ENCODE measurements at places on chromosomes 4 and X. TPM values are rescaled to one million over a fixed set of nuclear protein-coding genes. Genes with fewer than 3 reads are reported as not detected.
A peak's percentile ranks its signal among the peaks of the same experiment; 100 is the strongest.

DNA sequence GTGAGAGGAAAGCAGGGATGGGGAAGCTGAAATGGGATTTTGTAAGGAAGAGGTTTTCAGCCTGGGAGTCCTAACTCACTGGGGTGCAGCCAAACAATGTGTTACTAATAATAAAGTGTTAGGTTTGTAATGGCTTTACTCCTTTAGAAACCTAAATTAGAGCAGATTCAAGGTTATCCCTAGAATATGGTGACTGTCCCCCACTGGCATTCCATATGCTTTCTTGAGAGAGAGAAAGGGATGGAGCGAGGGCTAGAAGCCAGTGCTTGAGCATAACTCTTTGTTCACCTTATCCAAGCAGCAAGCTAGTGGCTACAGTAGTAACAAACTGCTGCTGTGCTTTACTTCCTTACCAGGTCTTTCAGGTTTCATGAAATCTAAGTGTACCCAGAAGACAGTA, 249.1 kb upstream of the PGRMC2 start:
- no peak for DNase-seq

ART3 gene
- total RNA-seq: not detected

DNA sequence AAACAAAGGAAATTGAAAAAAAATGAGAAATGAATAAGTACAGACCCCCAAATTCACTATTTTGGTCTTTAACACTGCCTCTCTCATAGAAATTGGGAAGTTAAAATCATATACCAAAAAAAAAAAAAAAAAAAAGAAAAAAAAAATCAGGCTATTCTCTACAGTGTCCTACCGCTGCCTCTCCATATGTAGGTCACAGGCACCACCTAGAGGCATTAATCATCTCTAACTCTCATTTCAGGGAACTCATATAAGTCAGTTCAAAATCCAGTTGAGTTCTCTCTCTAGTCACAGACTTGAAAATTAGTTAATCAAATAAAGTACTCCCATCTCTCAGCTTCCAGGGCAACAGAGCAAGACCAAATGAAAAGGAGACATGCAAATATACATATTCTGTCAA, 47.9 kb downstream of the COX18 start:
- peak; percentile 8 for DNase-seq

- DNase-seq: no peak
Measured at GRCh38 chr4:102593147-102593546, 92.0 kb downstream of the NFKB1 start.

DNA sequence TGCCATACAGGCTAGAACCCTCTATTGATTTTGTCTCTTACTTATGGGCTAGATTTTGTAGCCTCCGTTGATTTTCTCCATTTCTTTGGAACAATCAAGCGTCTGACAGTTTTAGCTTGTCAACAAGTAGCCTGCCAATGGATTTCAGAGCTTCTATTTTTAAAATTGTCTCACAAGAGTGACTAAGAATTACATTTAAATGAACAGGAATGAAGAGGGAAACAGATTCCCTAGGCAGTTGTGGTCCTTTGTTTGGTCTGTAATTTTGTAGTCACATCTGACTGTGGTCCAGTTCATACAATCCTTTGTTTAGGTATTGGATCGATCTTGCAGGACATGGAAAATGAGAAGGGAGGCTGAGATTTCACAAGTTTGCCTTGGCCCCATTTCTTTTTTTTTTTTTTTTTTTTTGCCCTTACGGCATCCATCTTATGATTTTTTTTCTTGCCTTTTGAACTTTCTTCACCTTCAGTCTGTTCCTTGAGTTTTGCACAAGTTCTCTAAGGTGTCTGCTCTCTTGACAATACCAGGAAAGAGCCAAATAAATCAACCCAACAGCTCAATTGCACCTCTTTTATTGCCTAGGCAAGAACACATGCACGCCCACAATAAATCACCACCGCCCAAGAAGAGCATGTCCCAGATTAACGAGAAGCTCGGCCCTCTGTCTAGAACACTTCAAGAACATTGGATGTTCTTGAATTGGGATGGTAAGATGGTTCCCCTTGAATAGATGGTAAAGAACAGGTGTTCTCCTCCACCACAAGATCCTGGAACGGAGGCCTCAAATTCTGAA, 86.5 kb upstream of the EGFL6 start:
- DNase-seq: no peak

- DNase-seq: no peak
Measured at GRCh38 chrX:107123750-107124149, 5.1 kb upstream of the RBM41 start.

TKTL2 gene
- total RNA-seq: not detected

VCX2 gene
- not detected for total RNA-seq

- no peak for DNase-seq
Measured at GRCh38 chr4:189765301-189765700, 175.4 kb upstream of the FRG1 start.

DNA sequence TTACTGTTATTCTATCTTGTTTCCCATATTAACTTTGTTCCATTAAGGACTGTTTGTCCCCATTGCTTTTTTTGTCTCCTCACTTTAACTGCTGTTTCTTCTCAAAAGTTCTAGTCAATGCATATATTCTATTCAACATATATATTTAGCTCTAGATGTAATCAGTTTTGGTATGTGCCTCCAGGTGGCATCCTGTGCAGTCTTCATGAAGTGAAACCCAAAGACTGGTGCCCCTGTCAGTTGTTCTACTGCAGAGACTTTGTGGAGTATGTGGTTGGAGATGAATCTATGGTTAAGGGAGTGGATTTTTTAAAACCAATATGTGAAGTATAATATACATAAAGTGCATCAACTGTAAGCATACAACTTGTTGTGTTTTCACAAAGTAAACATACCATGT, 57.0 kb downstream of the VAMP7 start:
- DNase-seq: no peak

RBM47 gene
- not detected for total RNA-seq

PTCHD1 gene
- total RNA-seq: not detected

ZNF711 gene
- 6.0 TPM for total RNA-seq

MYOZ2 gene
- total RNA-seq: not detected

MAOB gene
- not detected for total RNA-seq

NR0B1 gene
- total RNA-seq: not detected

PPP4R3C gene
- total RNA-seq: not detected

GRCh38 chr4:38415682-38416081, 248.3 kb upstream of the KLF3 start:
- DNase-seq: no peak

CFAP47 gene
- not detected for total RNA-seq

DNA sequence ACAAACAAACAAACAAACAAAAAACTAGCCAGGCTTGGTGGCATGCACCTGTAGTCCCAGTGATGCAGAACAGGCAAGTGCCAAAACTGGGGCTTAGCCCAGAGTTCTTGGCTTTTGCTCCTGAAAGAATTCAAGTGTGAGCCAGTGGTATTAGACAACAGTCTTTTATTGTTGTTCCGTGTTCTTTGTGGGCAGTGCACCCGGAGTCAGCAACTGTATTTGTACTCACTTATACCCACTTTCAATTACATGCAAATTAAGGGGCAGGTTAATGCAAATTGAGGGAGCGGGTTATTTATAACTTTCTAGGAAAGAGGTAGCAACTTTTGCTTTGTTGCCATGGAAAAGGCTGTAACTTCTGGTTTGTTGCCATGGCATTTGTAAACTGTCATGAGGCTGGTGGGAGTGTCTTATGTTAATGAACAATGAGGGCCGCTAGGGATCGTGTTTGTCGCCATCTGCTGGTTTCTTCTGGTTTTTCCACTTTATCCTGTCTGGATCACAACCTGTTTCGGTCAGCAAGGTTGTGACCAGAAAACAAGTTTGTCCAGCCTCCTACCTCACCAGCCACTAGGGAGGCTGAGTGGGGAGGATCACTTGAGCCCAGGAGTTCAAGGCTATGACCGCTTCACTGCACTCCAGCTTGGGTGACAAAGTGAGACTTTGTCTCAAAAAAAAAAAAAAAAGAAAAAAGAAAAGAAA, 88.8 kb upstream of the ESX1 start:
- peak; percentile 60 for DNase-seq

- peak; percentile 55 for DNase-seq
Measured at GRCh38 chrX:154136627-154137161, 7.3 kb upstream of the OPN1LW start.

DNA sequence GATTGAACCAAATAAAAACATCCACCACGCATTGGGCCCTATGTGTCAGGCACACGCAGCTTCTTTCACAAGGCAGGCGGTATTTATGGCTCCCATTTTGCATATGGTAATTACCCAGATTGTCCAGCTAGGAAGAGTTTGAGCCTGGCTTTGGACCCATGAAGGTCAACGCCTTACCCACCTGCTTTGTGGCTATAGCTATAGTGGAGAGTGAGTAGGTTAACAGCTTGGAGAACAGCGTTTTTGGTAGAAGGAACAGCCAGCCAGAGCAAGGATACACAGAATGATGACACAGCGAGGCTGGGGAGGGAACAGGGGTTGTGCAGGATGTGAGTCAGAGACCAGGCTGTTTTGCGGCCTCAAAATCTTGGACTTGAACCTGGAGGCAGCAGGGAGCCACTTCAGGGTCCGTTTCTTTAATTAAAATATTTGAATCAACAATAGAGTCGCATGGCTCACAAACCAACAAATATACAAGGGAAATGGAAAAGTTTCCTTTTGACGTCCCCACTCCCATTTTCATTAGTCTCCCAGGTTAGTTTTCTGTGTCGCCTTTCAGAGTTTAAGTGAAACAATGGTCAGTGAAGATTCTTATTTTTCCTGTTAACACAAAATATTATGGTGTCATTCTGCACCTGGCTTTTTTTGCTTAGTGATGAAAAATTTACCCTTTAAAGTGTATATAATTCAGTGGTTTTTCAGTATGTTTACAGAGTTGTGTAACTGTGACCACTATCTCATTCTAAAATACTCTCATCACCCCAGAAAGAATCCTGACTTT, 118.2 kb upstream of the STX18 start:
- DNase-seq: no peak

AWAT2 gene
- not detected for total RNA-seq

GRCh38 chrX:1582686-1583437, 8.5 kb upstream of the AKAP17A start:
- DNase-seq: no peak

DNA sequence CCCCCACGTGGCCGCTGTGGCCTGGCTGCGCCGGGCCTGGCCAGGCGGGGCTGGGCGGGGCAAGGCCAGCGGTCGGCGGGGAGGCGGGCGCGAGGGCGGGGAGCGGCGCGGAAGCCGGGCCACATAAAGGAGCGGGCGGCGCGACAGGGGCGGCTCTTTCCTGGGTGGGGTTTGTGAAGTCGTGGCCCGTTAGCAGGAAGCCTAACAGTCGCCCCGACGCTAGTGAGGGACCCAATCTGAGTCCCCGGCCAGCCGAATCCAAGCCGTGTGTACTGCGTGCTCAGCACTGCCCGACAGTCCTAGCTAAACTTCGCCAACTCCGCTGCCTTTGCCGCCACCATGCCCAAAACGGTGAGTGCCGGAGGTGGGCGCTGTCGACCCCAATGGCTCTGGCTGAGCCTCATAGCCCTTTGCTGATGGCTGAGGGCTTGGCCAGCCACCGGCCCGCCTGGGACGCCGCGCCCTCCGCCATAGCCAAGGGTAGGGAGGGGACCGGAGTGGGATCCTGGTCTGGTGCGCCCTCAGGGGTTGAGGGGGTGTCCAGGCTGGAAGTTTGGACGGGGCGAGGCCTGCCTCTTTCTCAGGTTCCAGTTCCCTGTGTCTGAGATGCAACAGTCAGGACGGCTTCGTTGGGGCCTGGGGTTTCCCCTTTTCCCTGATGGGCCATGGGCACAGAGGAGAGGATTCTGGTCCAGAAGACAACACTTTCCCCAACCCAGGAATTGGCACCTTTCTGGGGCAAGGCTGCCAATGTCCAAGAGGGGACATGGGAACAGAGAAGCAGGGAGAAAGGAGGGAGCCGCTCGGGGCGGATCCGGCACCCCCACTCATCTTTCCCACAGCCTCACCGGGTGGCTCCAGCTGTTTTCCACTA, at the start of gene MSN:
Gene MSN (plus strand): TSS at position 152 of the 874 bp plus-strand sequence. CDS start 188 bp downstream, at position 340.
- peak; percentile 83 for DNase-seq

- DNase-seq: no peak
Measured at GRCh38 chrX:141455103-141455502, 129.4 kb downstream of the SPANXA1 start.

GRCh38 chr4:124065936-124066335, 646.6 kb downstream of the ANKRD50 start:
- DNase-seq: no peak

DNA sequence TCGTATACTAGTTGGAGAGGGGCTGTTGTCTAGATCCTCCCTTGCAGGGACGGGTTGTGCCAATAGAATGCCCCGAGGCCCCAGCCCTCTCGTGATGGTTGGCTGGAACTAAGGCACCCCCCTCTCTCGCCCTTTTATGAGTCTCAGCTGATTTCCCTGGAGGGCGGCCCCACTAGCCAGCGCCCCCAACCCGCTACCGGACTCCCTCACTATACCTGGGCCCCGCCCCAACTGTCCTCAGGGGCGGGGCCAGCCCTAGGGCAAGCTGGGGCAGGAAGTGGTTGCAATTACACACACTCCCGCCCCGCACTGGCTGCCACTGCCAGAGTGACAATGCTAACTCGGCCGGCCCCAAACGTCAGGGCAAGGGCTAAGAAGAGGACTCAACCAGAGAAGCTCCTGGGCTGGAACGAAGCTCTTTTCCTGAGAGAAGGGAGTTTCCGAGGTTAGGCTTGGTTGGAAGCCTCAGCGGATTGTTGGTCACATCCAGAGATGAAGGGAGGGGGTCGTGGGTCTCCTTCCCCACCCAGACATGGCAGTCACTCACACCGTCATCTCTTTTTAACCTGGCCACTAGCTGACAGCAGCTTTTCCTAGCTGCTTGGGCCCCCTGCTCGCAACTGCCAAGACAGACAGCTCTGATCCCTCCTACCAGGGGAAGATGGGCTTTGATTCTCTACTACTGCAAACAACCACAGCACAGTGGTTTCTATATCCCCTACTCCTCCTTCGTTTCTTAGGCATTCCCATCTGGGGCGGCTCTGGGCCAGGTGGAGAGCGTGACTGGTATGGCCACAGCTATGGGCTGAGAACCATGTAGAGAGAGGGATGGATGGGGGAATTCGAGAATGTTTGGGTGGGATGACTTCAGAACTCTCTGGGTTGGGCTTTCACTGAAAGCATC, 21.0 kb upstream of the BCORL1 start:
- DNase-seq: peak; percentile 62

GRCh38 chr4:7344636-7345155, 90.0 kb downstream of the PSAPL1 start:
- DNase-seq: no peak

DNA sequence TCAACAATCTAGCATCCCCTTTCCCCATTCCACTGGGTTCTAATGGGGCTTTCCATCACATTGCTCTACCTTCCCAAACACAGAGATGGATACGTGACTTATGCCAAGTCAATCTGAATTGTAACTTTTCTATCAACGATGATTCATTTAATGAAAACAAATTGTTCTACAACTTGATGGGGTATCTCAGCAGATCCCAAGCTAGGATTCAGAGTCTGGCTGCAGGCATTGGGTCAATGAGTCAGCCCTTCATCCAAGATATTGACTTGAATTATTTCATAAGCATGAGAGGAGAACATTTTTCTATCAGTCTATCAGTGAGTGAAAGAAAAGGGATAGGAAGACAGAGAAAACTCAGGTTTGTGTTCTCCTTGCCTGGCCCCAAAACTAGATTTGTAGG, 15.0 kb upstream of the HPGDS start:
- no peak for DNase-seq

GRCh38 chr4:176981074-176981473, 188.4 kb upstream of the VEGFC start:
- no peak for DNase-seq

MAGEC1 gene
- not detected for total RNA-seq

All from CD8-positive, alpha-beta T cell (primary cell).